ENCODE measurements at places on chromosomes 6 and 20.

DNA sequence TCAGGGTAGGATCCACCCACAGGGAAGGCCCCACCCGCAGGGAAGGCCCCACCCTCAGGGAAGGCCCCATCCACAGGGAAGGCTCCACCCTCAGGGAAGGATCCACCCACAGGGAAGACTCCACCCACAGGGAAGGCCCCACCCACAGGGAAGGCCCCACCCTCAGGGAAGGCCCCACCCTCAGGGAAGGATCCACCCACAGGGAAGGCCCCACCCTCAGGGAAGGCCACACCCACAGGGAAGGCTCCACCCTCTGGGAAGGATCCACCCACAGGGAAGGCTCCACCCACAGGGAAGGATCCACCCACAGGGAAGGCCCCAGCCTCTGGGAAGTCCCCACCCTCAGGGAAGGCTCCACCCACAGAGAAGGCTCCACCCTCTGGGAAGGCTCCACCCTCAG is 40.5 kb downstream of the KCNQ2 start:
- DNase-seq = no peak

DNA sequence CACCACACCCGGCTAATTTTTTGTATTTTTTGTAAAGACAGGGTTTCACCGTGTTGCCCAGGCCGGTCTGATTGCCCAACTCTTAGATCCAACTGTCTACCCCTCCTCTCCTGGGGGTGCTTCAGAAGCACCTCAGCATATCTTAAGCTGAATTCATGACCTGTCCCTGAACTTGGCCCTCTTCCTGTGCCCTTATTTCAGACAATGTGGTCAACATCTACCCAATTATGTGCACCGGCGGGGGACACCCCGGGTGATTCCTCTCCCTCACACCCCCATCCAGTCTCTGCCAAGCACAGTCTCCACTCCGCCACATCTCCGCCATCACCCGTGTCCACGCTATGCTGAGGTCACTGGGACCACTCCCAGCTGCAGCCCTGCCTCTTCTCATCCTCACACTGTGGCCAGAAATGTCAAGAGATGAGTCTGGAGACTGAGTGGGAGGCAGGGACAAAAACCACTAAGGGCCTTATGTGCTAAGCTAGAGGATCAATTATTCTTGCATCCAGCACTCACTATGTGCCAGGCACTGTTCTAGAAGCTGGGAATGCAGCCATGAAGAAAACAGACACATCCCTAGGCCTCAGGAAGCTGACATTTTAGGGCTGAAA is 111.9 kb downstream of the ARMC2 start:
- DNase-seq = no peak

GRCh38 chr6:680666-681340 is 12.1 kb downstream of the EXOC2 start:
- DNase-seq = no peak

DNA sequence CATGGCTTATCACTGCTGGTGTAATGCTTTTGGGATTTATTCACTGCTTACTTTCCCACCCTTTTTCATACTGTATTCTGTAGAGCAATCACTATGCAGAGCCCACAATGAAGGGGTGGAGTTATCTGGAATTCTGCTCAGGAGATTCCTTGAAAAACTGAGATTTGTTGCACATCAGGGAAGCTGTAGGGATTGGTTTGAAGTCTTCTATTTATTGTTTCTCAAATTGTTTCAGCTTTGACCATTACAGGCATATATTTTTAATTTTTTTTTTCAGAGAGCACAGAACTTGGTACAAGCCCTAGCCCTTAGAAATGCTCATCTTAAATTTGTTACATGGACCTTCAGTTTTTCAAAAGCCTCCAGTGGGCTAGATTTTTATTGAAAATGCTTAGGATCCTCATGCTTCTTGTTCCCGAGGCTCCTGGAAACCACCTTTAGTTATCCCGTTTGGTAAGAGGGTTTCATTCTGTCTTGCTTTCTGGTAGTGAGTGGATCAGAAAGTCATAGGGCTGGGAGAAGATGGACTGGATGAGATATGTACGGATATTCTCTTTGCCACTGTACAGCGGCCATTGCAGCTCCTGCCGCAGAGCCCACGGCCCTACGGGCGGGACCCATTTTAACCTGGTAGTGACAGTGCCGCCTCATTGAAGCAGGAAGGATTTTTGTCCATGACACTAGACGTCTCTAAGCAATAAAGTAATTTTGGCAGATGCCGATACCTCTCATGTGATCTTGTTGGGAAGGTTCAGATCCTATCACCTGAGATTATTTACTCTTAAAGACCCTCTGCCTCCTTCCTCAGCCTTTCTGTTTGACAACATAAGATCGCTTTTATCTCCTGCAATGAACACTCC is 45.3 kb upstream of the ZNF184 start:
- DNase-seq = peak; percentile 16

DNA sequence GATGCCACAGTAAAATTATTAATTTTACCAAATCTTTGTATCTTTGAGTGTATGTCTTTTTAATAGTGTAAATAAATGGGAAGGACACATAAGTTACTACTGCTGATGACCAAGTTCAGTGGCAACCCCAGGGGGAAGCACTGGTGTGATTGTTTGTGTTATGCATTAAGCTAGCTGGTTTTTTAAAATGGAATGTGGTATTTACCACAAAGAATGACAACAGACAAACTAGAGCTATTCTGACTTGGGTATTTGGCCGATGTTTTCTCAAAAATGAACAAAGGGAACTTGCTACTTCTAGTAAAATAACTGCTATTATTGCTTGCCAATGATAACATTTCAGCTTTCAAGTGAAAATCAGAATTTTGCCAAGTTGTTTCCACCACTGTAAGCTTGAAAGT is 2.9 kb downstream of the FNDC1 start:
- no peak for DNase-seq

GRCh38 chr6:165804331-165805066 is 141.5 kb upstream of the PDE10A start:
- no peak for DNase-seq

DNA sequence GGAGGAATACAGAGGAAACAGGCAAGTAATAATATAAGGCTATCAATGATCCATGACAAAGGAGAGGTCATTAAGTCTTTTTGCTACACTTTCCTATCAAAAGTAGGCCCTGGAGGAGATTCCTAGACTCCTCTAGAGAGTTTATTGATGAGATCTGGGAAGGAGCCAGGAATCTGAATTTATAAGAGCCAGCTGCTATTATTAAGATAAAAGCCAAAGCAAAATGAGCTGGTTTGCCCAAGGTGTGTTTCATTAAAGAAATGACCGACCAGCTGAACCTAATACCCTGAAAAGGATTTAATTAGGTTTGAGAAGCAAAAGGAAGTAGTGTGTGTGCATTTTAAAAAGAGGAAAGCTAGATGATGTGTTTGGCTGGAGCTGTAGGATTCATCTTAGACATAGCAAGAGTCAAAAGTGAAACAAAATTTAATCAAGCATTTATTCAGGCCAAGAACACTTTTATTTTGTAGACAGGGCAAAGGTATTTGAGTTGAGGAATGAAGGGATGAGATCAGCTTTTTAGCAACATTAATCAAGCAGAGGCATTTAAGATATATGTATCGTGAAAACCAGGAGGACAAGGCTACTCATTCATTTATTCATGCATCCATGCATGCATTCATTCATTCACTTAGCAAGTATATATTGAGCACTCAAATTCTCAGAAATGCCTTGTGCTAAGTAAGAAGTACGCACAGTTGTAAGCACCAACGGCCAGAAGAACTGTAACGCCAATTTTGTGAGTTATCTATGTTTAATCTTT is 43.5 kb upstream of the SCAF8 start:
- no peak for DNase-seq

GRCh38 chr6:31614075-31614619 is 887 bp upstream of the AIF1 start:
- no peak for DNase-seq

DNA sequence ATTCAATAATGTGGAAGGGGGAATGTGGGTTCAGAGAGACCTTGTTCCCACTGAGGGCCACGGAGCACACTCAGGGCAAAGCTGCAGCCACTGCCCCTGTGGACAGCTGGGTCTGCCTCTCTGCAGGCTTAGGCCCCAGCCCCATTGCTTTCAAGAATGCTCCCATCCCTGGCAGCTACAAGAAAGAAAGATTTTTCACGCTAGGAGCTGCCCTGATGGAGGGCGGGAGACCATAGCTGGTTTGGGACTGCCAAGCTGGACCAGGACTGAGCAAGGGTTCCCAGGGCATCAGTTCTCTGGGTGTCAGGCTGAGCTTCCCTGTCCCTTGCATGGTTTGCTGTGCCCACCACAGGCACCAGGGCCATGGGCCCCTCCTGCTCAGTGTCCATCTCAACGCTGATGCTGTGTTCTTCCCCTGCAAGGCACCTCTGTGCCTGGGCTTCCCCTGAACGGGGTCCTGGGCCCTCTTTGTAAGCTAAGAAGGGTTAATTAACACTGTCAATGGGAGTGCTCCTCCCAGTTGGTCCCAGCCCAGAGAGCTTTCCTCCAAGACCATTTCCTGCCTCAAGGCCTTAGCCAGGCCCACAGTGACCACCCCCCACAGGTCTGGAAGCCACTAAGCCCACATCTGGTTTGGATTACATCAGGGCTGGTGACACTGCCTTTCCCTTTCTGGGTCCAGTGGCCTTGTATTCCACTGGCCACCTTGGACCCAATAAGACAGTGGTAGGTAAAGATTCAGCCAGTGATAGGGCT is 8.4 kb downstream of the FOXS1 start:
- no peak for DNase-seq

DNA sequence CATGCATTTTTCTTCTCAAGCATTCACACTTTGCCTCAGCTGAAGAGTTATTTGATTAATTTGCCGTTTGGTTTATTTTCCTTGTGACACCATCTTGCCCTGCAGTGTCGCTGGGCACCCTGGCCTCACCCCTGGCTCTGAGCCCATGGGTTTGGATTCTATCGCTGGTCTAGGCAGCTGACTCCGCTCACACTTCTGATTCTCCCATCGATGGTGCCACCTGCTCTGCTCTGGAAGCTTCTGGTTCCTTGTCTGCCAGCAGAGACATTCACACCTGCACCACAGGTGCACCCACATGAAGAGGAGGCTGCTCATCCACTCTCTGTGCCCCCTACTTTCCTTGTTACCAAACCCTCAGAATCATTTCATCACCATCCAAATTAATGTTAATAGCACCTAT is 291.6 kb upstream of the CDH4 start:
- no peak for DNase-seq
